ENCODE measurements at places on chromosomes 2 and 18. TPM values are rescaled to one million over a fixed set of nuclear protein-coding genes. Genes with fewer than 3 reads are reported as not detected.

The VWC2L gene
- total RNA-seq = not detected

The RAB6C gene
- total RNA-seq = not detected

The FSHR gene
- total RNA-seq = not detected

The GAL3ST2 gene
- total RNA-seq = 0.48 TPM

GRCh38 chr2:44758591-44758990 lies 182.9 kb upstream of the SIX3 start:
- no peaks in the 10 kb centered on the region for H3K27me3 ChIP-seq
- H3K27ac ChIP-seq = no peak overlapping the region
- H3K36me3 ChIP-seq = no peaks in the 10 kb centered on the region
- no peak overlapping the region for H3K4me3 ChIP-seq
- H3K4me1 ChIP-seq = peaks cover under 1% of the 10 kb centered on the region

DNA sequence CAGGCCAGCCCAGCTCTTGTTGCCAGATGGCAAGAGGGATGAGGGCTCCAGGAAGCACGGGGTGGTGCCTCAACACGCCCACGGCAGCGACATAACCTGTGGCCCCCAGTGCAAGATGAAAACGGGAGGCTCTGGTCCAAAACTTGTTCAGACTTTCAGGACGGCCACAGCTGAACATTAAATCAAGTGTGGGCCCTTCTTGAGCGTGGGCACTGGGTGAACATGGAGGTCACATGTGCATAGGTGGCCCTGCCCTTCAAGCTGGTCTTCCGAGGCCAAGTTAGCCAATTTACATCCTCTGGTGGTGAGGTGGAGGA lies 77.5 kb downstream of the NDUFA10 start:
- no peaks in the 10 kb centered on the region for H3K36me3 ChIP-seq
- no peak for DNase-seq
- H3K4me1 ChIP-seq = no peaks in the 10 kb centered on the region
- no peaks in the 10 kb centered on the region for H3K27me3 ChIP-seq

DNA sequence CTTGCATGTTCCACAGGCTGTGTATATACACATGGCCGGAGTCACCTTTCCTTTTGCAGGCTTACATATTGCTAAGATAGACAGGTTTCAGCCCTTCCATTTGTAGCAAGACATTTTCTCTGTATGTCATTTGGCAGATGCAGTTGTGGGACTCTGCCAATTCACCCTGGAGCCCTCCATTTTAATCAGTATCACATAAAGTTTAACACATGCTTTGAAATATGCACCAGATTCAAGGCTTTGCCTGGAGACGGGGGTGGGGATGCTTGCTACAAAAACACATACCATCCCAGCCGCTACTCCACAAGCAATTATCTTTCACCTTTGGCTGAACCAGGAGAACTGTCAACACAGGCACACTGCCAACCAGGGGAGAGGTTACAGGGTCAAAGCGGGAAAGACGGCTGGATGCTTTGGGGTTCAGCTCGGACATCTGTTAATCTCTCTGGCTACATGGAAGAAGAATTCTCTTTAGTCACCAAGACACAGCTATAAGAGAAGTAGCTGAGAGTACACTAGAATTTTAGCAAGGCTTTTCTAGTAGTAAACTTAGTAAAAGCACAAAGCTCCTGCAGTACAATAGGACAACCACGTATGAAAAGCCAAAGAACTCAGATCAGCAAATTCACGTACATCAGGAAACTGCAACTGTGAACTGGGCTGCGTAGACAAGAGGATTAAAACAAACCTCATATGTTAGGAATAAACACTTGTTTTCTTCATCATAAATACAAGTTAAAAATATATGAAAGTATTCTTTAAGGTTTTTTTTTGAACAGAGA lies 130.9 kb downstream of the EXOC6B start:
- DNase-seq = no peak
- no peak overlapping the region for H3K27ac ChIP-seq
- no peaks in the 10 kb centered on the region for H3K36me3 ChIP-seq
- no peaks in the 10 kb centered on the region for H3K27me3 ChIP-seq
- H3K4me1 ChIP-seq = no peaks in the 10 kb centered on the region

GRCh38 chr18:47903809-47904208 lies 26.6 kb downstream of the SMAD2 start:
- no peak overlapping the region for H3K4me3 ChIP-seq
- DNase-seq = no peak
- peaks cover 14% of the 10 kb centered on the region for H3K4me1 ChIP-seq
- no peak overlapping the region for H3K27ac ChIP-seq

GRCh38 chr2:233124421-233125080 lies 64.4 kb downstream of the INPP5D start:
- H3K36me3 ChIP-seq = peaks cover 46% of the 10 kb centered on the region
- peak overlapping the region; percentile 15 for H3K4me3 ChIP-seq
- peak; percentile 46 for DNase-seq
- H3K27me3 ChIP-seq = no peaks in the 10 kb centered on the region
- H3K27ac ChIP-seq = peak overlapping the region; percentile 93
- H3K4me1 ChIP-seq = peaks cover 27% of the 10 kb centered on the region

GRCh38 chr2:235240574-235240973 lies 253.3 kb upstream of the AGAP1 start:
- H3K36me3 ChIP-seq = no peaks in the 10 kb centered on the region
- H3K4me3 ChIP-seq = no peak overlapping the region
- H3K4me1 ChIP-seq = no peaks in the 10 kb centered on the region
- H3K27ac ChIP-seq = no peak overlapping the region

DNA sequence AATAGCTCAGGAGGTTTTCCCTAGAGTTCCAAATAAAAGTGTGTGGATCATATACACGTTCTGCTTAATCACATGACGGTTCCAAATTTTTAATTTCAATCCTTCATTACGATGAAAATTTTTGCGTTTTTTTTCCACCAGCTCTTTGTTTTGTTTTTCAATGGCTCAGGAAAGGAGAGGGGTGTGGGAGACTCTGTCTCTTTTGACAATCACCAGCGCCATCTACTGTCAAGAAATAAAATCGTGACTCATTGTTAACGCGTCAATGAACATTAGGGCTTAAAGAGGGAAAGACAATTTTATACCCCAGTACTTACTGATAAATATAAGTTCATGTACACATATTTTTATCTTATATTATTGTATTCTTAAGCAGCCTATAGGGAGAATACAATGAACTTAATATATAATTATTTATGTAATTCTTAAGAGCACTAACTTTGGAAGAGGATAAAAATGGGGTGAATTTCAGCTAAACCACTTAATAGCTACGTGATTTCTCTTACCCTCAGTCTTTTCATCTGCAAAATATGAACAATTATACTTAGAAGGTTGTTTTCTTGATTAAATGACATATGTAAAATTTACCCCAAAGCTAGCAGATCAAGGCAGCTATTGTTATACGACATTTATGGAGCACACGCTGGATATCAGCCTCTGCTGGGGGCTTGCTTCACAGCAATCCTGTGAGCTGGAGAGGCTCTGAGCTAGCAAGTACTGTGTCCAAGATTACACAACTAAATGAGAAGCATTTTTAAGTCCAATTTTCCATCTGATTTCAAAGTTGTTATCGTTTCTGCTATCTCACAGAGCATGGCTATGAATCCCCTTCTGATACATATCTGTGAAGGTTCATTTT lies 47.4 kb upstream of the RMDN2 start:
- no peak overlapping the region for H3K4me3 ChIP-seq
- DNase-seq = no peak
- no peaks in the 10 kb centered on the region for H3K36me3 ChIP-seq
- no peaks in the 10 kb centered on the region for H3K27me3 ChIP-seq
- H3K4me1 ChIP-seq = peaks cover 8% of the 10 kb centered on the region

DNA sequence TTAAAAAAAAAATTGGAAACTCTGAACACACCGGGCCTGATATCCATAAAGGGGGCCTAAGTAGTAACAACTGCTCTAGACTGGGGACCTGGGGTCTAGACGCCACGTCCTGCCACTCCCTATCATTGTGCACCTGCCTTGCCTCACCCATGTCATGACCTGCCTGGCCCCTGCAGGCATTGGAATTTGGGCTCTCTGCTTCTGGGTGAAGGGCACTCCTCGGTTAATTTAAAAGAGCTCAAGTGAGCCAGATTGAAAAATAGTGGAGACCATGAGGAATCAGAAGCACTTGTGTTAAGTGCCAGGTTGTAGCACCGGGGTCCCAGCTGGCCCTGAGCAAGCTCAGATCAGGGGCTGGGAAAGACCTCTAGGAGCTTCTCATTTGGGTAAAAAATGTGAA lies 48.1 kb downstream of the SLC4A1AP start:
- H3K27ac ChIP-seq = no peak overlapping the region
- no peak for DNase-seq
- H3K27me3 ChIP-seq = no peaks in the 10 kb centered on the region
- no peak overlapping the region for H3K4me3 ChIP-seq
- H3K36me3 ChIP-seq = no peaks in the 10 kb centered on the region

DNA sequence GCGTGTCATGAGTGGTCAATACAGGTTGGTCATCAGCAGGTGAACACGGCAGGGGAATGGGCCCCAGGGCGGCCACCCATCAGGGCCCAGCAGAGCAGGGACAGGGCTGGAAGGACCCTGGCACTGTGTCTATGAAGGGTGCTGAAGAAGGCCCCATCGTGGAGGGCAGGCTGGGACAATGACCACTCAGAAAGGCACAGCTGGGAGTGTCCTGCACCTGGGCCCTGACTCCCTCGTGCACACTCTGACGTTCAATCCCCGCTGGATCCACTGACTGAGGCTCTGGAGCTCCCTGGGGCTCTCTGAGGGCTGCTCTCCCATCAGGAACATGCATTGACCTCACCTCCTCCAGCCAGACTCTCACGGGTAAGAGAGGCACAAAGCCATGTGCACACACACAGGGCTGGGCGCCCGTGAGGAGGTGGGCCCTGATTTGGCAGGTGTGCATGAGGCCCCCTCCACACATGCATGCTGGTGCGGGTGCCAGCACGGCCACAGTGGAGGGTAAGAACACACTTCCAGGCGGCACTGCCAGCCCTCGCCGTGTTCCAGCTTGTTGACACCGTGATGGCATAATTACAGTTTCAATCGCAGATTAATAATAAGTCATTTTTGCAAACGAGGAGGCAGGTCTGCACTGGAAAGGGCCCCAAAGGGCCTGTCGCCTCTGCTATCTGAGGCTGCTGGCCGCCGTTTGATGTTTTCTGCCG lies 58.5 kb downstream of the SMAD7 start:
- no peaks in the 10 kb centered on the region for H3K27me3 ChIP-seq
- peaks cover 10% of the 10 kb centered on the region for H3K4me1 ChIP-seq
- H3K36me3 ChIP-seq = no peaks in the 10 kb centered on the region
- DNase-seq = no peak
- H3K4me3 ChIP-seq = no peak overlapping the region

All from GM12878 (cell line).